HS-27A (cell line): ENCODE measurements at places on chromosomes 2 and 18.

GRCh38 chr2:117979911-117980701 lies 33.8 kb downstream of the CCDC93 start:
- DNase-seq, result peak; percentile 39

DNA sequence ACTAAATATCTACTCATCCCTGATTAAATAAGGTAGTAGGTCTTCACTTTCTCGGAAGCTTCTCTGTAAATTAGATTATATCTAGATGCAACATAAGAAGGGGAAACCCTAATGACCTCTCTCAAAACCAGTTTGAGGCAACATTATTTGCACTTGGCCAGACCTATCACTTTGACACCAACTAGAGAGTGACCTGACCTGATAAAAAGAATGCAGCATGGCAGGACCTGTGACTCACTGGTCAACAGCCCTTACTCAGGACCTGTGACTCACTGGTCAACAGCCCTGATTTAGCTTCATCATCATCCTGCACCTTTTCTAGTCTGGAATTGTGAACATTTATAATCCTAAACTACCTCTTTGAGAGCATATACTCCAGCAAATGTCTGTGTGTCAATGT lies 1957.7 kb upstream of the CELF4 start:
- peak; percentile 7 for DNase-seq

GRCh38 chr18:48858676-48859075 lies 92.1 kb downstream of the SMAD7 start:
- no peak for DNase-seq

GRCh38 chr2:47145466-47145865 lies 9.6 kb downstream of the STPG4 start:
- DNase-seq, result no peak

DNA sequence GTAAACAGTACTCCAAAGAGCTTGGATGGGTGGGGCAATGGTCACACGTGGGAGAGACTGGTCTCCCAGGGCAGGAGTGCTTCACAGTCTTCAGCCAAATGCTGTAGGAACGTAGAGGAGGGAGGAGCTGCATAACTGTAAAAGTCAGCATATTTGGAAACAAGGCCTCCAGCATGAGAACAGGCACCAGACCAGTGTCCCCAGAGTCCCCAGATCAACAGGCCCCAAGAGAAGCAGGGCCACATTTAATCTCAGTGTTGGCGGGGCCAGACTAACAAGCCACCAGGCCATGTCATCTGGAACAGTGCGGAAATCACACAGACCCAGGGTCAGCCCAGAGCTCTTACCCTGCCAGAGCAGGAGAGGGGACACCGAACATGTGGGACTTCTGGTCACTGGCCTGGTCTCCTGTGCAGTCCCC lies 63.2 kb downstream of the ADCY3 start:
- no peak for DNase-seq

DNA sequence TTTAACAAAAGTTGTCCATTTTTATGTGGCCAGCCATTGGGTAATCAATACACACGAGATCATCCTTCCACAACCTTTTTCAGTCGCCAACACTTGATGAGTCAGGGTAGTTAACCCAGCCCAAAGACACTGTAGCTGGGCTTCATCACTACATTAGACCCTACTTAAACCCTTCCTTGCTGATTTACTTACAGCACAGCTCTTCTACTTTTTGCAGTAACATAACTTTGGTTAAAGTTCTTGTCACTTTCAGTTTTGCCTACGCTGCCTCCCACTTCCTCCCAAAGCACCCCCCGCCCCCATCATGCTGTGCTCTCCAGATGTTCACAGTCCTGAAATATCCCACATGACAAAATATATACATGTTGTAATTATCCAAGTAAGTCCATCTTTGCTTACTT lies 103.6 kb downstream of the CDK15 start:
- DNase-seq, result no peak

- DNase-seq, result no peak
Observed at GRCh38 chr2:39381653-39382052, 55.4 kb downstream of the MAP4K3 start.

GRCh38 chr2:31216734-31217133 lies 581 bp downstream of the CAPN14 start:
- no peak for DNase-seq

DNA sequence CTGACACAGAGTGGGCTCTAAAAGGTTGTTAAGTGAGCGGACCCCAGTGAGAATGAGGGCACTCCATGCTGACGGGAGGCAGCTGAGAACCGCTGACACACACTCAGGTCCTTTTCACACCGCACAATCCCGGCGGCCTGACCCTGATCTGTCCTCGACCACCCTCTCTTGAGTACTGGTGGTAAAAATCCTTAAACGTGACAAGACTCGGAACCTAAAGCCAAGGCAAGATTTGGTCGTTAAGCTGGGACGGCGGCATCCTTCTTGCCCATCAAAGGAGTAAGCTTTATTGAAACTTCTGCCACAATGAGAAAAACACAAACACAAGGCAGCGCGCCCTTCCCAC lies 569 bp downstream of the TMX3 start:
- no peak for DNase-seq

- no peak for DNase-seq
Observed at GRCh38 chr2:33238111-33238510, 238.3 kb upstream of the RASGRP3 start.

GRCh38 chr2:56386657-56387056 lies 202.9 kb downstream of the CCDC85A start:
- no peak for DNase-seq

DNA sequence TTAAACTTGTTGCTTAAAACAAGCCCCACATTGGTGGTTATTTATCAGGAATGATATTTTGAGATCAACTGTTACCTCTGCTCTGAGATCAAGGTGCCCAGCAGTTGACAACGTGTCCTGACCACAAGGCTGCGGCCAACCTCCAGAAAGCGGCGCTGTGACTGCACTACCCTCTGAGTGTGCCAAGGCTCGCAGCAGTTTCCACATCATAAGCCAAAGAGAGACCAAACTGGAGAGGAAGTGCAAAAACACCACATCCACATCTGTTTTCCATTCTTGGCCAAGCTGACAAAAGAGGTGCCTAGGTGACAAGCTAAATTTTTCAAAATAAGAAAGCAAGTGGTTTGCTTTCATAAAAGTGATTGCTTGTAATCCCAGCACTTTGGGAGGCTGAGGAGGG lies 410.8 kb upstream of the POU3F3 start:
- no peak for DNase-seq

- peak; percentile 64 for DNase-seq
Observed at GRCh38 chr2:160574468-160575140, 81.0 kb upstream of the RBMS1 start.

GRCh38 chr2:200637901-200638300 lies 52.1 kb downstream of the AOX1 start:
- no peak for DNase-seq

DNA sequence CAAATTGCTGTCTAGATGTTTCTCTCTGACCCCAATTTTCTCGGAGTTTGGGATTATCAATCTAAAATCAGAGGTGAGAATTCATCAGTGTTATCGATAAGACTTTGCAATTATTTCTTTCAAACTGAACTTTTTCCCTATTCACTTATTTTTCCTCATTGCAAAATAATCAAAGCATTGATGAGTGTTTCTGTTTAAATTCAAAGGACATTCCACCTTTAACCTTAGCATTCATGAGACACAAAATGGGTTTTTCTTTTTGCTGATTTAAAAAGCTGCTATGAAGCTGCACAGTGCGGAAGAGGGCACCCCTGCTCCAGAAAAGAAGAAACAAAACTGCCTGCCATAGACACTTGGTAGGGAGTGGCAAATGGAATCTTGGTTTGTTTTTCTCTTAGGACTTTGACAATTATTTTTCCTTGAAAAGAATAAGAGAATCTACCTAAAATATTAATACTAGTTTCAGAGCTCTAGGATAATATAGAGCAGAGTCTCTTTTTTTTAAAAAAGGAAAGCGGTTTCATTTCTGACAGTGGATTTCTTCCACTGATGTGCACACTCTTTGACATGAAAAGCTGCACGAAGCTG lies 203.4 kb downstream of the TGIF1 start:
- DNase-seq, result no peak

- DNase-seq, result no peak
Observed at GRCh38 chr2:79971807-79972206, 332.7 kb downstream of the LRRTM1 start.
